ENCODE measurements at places on chromosomes 1 and 21.

GRCh38 chr1:29756498-29756897, 520.2 kb downstream of the PTPRU start:
- no peak for DNase-seq

GRCh38 chr1:242147096-242147976, 148.4 kb upstream of the MAP1LC3C start:
- no peak for DNase-seq

- no peak for DNase-seq
These were observed 1.1 kb upstream of the NENF start for GRCh38 chr1:212431644-212432043.

GRCh38 chr1:46687093-46687659, 15.5 kb downstream of the TEX38 start:
- peak; percentile 48 for DNase-seq

GRCh38 chr1:51569284-51570062, 47.4 kb upstream of the OSBPL9 start:
- DNase-seq = no peak

GRCh38 chr21:35102488-35103371, 53.6 kb upstream of the RUNX1 start:
- DNase-seq = no peak

- DNase-seq = peak; percentile 42
These were observed 14.1 kb downstream of the TTC3 start for GRCh38 chr21:37087188-37087587.

DNA sequence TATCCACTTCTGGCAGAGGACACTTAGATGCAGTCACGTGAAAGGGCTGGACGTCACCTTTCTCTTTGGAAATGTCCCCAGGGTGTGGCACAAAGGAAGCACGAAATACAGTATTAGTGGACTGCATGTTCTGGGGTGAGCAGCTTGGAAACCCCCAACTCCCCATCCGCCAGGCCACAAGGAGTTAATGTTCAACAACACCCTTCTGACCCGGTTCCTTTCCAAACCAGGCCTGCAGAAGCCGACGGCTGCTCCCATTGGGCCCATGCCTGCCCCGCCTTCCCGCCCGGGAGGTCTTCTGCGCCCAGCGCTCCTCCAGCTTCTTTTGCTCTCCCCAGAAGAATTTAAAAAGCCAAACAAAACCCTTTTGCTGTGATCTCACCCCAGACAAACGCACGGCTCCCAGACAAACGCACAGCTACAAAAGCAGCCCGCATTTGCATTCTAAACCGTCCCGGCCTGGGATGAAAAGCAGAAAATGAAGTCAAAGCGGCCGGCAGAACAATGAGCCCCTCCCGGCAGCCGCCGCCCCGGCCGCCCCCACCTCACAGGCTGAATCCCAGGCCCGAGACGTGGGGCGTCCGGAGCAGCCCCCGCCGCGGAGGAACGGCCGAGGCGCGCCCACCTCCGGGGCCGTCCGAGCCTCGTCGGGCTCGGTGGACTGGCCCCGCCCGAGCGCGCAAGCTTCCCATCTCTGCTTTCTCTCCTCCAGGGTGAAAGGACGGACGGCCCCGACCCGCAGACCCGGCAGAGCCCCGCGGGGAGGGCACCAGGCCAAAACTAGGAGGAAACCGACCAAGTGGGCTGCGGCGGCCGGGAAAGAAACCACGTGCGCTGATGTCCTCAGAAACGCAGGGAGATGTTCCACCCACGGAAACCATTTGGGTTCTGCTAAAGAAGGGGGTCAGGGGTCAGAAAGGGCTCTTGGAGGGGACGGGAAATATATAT, 101.9 kb downstream of the PLPP3 start:
- DNase-seq = no peak

DNA sequence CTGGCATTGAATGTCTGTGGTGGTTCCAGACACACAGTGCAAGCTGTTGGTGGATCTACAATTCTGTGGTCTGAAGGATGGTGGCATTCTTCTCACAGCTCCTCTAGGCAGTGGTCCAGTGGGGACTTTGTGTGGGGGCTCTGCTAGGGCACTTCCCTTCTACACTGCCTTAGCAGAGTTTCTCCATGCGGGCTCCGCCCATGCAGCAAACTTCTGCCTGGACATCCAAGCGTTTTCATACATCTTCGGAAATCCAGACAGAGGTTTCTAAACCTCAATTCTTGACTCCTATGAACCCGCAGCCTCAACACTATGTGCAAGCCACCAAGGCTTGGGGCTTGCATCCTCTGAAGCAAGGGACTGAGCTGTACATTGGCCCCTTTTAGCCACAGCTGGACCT, 43.0 kb downstream of the RGS18 start:
- DNase-seq = no peak

GRCh38 chr1:100349246-100349645, 3.1 kb upstream of the CDC14A start:
- DNase-seq = no peak

GRCh38 chr1:7048395-7048794, 263.1 kb downstream of the CAMTA1 start:
- DNase-seq = peak; percentile 58

- DNase-seq = peak; percentile 47
These were observed 55.2 kb upstream of the KIF1B start for GRCh38 chr1:10155087-10155712.

DNA sequence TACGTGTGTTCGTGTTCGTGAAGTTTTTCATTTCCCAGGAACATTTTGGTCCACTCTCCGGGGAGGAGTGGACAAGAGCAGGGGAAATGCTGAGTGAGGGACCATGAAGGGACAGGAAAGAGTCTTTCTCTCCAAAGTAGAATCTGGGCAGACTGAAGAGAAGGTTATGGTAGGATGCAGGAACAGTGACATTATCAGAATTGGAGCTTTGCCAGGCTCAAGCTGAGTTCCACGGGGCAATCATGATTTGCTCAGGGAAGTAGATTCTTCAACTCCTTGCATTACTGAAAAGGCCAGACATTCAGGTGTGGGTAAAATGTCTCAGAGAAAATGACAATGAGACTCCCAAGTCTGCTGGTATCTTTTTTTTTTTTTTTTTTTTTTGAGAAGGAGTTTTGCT, 16.6 kb downstream of the ATP1A4 start:
- no peak for DNase-seq

DNA sequence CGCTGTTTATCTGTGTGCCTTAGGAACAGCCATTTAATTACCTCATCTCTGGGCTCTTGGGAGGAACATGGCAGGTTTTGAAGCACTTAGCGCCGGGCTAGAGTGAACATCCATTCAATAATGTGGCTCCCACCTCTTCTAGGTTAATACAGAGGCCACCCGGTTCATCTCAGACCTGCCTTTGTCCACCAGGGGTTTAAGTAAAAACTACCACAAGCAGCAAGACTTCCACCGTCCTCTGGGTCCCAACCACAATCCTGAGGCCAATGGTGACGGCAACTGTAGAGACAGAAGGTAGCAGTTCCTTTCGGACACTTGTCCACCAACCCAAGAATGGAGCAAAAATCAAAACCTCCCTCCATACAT, 924 bp upstream of the DDOST start:
- DNase-seq = no peak

DNA sequence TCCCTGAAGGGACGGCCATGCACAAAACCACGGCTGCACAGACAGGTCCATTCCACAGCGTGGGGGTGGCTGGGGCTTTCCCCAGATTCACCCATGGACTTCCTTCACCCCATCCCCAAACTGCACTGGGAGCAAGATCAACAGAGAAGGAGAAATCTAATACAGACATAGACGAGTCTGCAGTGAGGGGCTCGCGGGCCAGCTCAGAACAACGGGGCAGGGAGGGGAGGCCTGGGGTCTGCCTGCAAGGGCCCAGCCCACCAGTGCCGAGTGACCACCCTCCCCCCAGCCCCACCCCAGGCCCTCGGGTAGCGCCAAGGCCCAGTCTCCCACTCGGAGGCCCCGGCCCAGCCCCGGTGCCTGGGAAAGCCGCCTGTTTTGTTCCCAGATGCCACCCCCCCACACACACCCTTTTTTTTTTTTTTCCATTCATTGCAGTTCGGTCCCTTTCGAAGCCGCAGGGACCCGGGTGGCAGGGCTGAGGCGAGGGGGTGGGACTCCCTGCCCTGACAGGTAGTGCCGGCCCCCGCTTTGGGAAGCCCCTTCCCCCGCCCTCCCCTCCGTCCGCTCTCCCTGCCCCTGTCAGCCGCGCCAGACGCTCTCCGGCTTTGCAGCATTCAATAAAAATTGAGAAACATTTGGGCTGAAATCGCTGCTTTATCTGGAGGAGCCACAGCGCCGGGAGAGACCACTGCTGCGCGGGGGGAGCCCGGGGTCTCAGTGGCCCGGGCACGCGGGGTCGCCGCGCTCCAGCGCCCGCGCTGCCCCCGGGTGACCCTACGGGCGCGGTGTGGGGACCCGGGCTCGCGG, 543 bp upstream of the EPHB2 start:
- peak; percentile 47 for DNase-seq

- DNase-seq = no peak
These were observed 9.9 kb downstream of the TRIM67 start for GRCh38 chr1:231171623-231172197.

- DNase-seq = no peak
These were observed 91.7 kb downstream of the PGBD5 start for GRCh38 chr1:230334447-230334837.

DNA sequence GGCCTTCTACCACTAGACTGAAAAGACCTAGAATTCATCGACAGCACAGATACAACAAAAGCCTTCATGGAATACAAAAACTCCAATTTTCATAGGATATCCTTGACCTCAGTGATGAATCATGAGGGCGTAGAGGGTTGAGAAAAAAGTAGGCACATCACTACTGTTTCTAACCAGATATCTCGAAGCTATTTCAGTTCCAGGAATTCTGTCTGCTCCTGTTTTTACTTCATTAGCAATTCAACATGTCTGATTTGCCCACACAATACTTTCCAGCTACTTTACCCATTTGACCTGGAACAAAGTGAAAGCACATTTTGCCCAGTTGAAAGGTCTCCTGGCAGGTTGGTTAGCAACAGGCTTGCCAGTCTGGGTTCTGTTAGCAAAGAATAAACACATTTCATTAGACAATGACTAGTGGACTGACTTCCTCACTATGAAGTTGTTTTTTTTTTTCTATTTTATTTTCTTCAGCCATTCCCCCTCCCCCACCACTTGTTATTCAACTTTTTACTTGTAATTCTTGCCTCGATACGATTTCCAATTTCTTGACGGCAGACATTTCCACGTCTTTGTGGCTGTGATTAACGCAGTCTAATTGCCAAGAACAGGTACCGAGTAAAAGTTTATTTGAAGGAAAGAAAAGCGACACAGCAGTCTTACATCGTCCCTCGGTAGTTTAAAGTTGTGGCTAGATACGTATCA, 4.0 kb upstream of the ZBTB18 start:
- no peak for DNase-seq

GRCh38 chr1:201505503-201505890, 1.4 kb downstream of the CSRP1 start:
- no peak for DNase-seq

GRCh38 chr1:201020040-201020591, 3.4 kb downstream of the KIF21B start:
- no peak for DNase-seq

DNA sequence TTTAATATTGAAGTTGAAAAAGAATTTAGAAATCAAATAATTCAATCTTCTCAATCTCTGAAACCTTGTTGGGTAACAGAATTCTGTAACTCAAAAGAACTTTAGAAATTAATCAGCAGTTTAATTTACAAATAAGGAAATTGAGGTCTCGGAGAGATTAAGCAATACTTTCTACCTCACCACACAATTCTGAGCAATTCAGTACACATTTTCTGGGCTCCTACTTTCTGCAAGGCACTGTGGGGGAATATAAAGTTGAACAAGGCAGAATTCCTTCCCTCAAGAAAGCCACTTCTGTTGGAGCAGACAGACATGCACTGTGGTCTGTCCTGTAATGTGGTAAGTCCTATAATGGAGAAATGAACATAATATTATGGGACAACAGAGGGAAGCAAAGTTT, 47.7 kb downstream of the MEF2D start:
- DNase-seq = no peak

GRCh38 chr21:26715116-26715515, 130.1 kb downstream of the ADAMTS1 start:
- no peak for DNase-seq

GRCh38 chr1:173474097-173474779, 2.9 kb upstream of the PRDX6 start:
- no peak for DNase-seq

- no peak for DNase-seq
These were observed 10.2 kb downstream of the UAP1 start for GRCh38 chr1:162571696-162572095.

DNA sequence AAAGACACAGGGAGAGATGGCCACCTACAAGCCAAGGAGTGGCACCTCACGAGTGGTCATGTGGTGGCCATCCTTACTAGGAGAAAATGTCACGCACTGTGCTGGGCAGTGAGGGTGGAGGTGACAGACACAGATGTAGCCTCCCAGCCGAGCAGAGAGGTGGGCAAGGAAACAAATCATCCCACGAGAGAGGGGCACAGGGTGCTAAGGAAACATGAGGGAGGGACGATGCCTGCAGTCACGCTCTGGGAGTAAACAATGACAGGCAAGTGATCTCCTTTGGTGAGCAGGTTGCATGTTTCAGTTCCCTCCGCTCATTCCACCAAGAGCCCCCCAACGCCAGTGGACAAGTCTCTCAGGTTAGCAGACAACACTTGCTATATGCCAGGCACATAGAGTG, 65.8 kb downstream of the CD247 start:
- no peak for DNase-seq

GRCh38 chr1:150970808-150971582, 3.6 kb downstream of the CERS2 start:
- DNase-seq = peak; percentile 37

DNA sequence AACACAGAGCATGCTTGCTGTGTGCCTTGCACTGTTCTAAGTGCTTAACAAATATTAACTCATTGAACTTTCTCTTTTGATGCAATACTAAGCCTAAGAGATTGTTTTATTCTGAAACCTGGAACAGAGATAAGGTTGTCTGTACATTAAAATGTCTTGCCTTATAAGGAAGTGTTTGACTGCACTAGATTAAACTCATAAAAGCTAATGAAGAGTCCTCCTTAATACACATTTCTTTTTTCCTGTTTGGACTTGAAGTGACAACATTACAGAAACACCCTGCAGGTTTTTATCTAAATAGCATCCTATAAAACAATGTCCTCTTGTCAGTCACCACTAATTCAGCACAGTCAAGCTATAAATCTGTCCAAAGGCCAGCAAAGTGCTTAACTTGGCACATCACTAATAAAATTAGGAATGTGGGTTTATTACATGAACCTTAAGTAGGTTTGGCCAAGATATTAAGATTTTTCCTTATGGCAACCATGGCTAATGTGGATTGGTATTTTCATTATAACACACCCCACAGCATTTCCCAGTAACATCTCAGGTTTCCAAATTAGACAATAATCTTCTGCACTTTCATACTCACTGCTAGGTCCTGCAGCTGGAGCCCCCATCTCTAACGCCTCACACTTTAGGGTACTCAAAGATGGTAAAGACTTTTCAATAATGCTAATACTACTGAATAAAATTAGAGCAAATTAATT, 389.7 kb downstream of the LMO4 start:
- no peak for DNase-seq

- peak; percentile 11 for DNase-seq
These were observed 18.4 kb upstream of the CDCA8 start for GRCh38 chr1:37673920-37674319.

DNA sequence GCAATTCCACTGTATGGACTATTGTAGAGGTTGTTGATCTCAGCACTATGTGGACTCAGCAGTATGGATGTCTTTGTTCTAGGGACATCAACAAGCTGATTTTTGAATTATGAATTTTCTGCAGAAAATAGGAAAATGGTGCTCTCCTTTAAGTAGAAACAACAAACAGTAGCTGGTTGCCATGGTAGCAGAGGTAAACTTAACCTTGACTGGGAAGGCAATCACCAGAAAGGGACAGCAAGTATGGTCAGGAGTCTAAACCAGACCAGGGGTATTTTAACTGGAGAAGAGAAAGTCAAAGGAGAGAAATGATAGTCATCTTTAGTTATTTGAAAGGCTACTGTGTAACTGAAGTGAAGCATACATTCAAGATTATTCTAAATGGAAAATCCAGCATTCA, 22.3 kb downstream of the WLS start:
- DNase-seq = no peak

All from D341Med (cell line).